ENCODE measurements at places on chromosomes 7 and 10. TPM values are rescaled to one million over a fixed set of nuclear protein-coding genes. Genes with fewer than 3 reads are reported as not detected.

PON3 gene
- not detected for total RNA-seq

ITIH5 gene
- total RNA-seq = 0.67 TPM

CPA5 gene
- not detected for total RNA-seq

HACD1 gene
- total RNA-seq = 16.6 TPM

SPDYE2B gene
- total RNA-seq = not detected

CYP2W1 gene
- under 0.01 TPM for total RNA-seq

ITPRID1 gene
- total RNA-seq = not detected

ACBD7 gene
- total RNA-seq = 3.9 TPM

GFRA1 gene
- total RNA-seq = 0.89 TPM

MYPN gene
- 3.9 TPM for total RNA-seq

SLC26A5 gene
- not detected for total RNA-seq

TAS2R3 gene
- not detected for total RNA-seq
